GM23338 (cell line): ENCODE measurements at places on chromosomes 4 and X. TPM values are rescaled to one million over a fixed set of nuclear protein-coding genes. Genes with fewer than 3 reads are reported as not detected.

Gene GYPE
- not detected in 2 replicates for total RNA-seq

GRCh38 chr4:112894951-112895350 lies 154.5 kb upstream of the ANK2 start:
- no peaks in the 10 kb centered on the region for H3K27me3 ChIP-seq
- no peak overlapping the region for H3K4me3 ChIP-seq
- no peaks in the 10 kb centered on the region for H3K36me3 ChIP-seq
- DNase-seq: no peak
- H3K4me1 ChIP-seq: peaks cover 45% of the 10 kb centered on the region

GRCh38 chrX:11395859-11396258 lies 102.6 kb downstream of the AMELX start:
- DNase-seq: no peak
- H3K36me3 ChIP-seq: no peaks in the 10 kb centered on the region
- H3K4me3 ChIP-seq: no peak overlapping the region
- H3K4me1 ChIP-seq: no peaks in the 10 kb centered on the region

DNA sequence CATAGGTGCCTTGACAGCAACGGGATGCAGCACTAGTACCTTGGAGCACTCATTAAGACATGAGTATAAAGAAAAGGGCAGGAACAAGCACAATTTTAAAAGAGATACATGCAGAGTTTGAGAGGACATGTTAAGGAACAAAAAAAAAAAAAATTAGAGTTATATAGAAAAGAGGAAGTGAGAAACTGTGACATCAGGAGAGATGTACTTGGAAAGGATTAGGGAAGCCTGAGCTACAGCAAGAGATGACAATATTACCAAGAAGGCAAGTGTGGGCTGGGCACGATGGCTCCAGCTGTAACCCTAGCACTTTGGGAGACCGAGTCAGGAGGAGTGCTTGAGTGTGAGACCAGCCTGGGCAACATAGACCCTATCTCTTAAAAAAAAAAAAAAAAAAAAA lies 37.4 kb downstream of the GPR143 start:
- H3K36me3 ChIP-seq: peaks cover 4% of the 10 kb centered on the region; the same call in 1 of the 2 replicates
- no peak for DNase-seq
- no peak overlapping the region for H3K4me3 ChIP-seq

Gene RAB9B
- total RNA-seq: 0.28 and 0.78 TPM in 2 replicates

DNA sequence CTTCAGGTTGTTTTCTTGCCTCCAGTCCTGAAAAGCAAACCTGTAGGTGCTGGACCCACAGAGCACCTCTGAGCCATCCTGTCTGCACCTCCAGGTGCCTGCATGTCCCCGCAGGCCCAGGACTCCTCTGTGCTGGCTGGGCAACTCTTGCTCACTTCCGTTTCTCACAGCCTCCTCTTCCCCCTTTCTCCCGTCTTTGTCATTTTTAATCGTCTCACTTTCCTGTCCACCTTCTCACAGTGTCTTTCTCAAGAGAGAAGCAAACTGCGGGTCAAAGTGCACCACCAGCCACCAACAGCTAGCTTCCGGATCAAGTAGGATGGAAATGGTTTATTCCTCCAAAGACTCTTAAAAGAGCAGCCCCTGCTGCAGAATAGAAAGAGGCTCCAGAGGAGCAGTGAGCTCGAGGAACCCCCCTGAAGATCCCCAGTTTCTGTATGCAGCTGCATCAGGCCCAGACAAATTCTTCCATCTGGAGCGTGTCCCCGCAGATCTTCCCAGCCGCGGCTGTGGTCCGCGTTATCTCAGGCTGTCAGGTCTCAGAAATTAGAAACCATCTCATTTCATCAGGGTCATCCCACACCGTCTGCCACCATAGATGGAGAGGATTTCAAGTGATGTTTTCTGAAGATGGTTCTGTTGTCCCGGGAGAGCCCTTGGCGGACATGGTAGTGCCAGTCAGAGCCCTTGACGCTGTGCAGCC lies 87.7 kb downstream of the FHDC1 start:
- no peaks in the 10 kb centered on the region for H3K36me3 ChIP-seq
- DNase-seq: no peak
- no peak overlapping the region for H3K27ac ChIP-seq
- 0 out of 2 replicates have a peak, but pooled peaks cover 3% of the 10 kb centered on the region for H3K4me1 ChIP-seq
- no peak overlapping the region for H3K4me3 ChIP-seq

DNA sequence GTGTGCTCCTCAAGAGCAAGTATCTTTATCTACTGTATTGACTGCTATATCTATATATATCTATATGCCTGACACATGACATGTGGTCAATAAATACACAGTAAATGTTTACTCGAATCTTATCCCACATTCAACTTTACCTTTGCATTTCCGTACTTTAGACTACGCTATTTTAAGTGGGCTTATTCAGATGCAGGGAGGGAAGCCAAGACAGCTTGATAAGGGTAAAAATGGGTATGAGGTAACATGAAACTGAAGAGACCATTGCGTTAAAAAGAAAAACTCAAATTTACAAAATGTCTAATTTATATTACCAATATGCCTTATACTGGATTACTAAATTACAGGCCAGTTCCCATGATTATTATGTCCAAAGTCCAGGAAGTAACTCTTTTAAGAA lies 17.8 kb downstream of the SEPSECS start:
- no peaks in the 10 kb centered on the region for H3K36me3 ChIP-seq
- H3K27ac ChIP-seq: no peak overlapping the region
- H3K27me3 ChIP-seq: no peaks in the 10 kb centered on the region
- no peak for DNase-seq
- H3K4me3 ChIP-seq: no peak overlapping the region

GRCh38 chr4:90842960-90843359 lies 715.8 kb downstream of the CCSER1 start:
- H3K4me1 ChIP-seq: no peaks in the 10 kb centered on the region
- no peak for DNase-seq
- no peaks in the 10 kb centered on the region for H3K27me3 ChIP-seq
- no peak overlapping the region for H3K4me3 ChIP-seq
- H3K27ac ChIP-seq: no peak overlapping the region
- no peaks in the 10 kb centered on the region for H3K36me3 ChIP-seq

GRCh38 chr4:104930298-104930697 lies 216.4 kb upstream of the TET2 start:
- H3K27me3 ChIP-seq: peaks cover 24% of the 10 kb centered on the region
- H3K4me1 ChIP-seq: peaks cover 12% of the 10 kb centered on the region; the same call in 1 of the 2 replicates
- DNase-seq: no peak
- H3K36me3 ChIP-seq: no peaks in the 10 kb centered on the region

Gene HPGD
- total RNA-seq: 4.1 and 9.1 TPM in 2 replicates

- peaks cover 17% of the 10 kb centered on the region for H3K4me1 ChIP-seq
- no peaks in the 10 kb centered on the region for H3K36me3 ChIP-seq
- peak overlapping the region; percentile 87 for H3K27ac ChIP-seq
- peak; percentile 60 for DNase-seq
- H3K27me3 ChIP-seq: 0 out of 2 replicates have a peak, but pooled peaks cover 4% of the 10 kb centered on the region
- peak overlapping the region; percentile 72 for H3K4me3 ChIP-seq
Observed at GRCh38 chrX:132023896-132024386, 839 bp downstream of the STK26 start.

DNA sequence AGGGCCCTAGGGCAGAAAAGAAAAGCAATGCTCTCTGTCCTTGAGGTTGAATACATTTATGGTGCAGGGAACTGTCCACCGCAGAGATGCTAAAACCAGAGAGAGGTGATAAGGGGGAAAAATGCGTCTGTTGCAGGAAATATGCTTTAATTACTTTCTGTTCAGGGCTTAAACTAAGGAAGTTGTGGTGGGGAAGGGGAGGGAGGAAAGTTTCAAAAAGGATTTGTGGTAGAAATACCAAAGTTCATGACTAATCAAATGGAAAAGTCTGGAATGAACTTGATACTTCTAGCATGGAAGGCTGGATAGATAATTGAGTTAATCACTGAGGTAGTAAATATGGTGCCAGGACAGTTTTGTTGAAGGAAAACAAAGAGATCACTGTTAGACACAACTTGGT lies 99.0 kb downstream of the ASB9 start:
- no peaks in the 10 kb centered on the region for H3K27me3 ChIP-seq
- H3K36me3 ChIP-seq: no peaks in the 10 kb centered on the region
- no peak for DNase-seq
